ENCODE measurements at places on chromosomes 12 and 14.

- DNase-seq, result peak; percentile 87
Measured at GRCh38 chr12:107320033-107320928, 226.9 kb upstream of the CRY1 start.

DNA sequence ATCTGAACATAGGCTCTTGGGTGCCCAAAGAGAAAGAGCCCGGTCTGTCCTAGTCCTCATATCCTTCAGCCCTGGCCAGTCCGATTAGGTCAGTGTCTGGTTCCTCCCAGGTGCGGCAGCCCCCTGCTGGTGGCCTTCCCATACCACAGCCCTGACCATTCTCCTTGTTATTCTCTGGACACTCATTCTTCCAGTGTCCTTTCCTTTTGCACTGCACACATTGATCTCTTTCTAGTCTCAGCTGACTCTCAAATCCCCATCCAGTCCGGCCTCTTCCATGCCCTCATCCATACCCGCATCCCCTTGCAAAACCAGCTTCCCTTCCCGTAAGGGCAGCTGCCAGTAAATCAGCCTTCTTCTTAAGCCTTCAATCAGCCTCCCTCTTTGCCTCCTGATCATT, 1316.3 kb downstream of the TMEM121 start:
- no peak for DNase-seq

GRCh38 chr12:132700212-132700822, 10.3 kb upstream of the PGAM5 start:
- no peak for DNase-seq

GRCh38 chr12:43836475-43836989, 651 bp downstream of the TMEM117 start:
- DNase-seq, result no peak

DNA sequence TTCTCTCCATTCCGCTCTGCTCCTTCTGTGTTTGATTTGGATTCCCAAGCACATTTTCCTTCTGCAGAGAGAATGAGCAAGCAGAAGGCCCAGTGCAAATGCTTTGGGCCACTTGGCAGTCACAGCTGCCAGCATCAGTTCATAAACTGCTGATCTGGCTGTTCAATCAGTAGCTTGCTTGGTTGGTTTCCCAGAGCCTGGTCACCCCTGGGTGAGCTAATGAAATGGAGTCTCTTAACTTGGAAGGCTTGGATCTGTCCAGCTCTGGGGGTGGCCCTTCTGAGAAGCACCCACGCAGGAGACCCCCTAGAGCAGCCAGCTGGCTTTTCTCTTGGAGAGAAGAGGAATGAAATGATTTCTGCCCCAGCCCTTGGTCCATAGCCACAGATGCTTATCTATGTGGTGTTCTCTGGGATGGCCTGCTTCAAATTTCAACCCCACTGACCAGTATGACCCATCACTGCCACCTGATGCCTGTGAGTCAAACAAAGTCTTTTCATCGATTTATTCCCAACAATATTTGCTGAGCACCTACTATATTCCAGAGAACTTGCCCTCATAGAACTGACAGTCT, 30.3 kb downstream of the FAIM2 start:
- DNase-seq, result no peak

- DNase-seq, result no peak
Measured at GRCh38 chr14:72172049-72172448, 239.8 kb downstream of the RGS6 start.

GRCh38 chr12:88579601-88580050, 645 bp downstream of the KITLG start:
- DNase-seq, result peak; percentile 49

- DNase-seq, result peak; percentile 70
Measured at GRCh38 chr12:109310247-109311125, 1.4 kb upstream of the FOXN4 start.
